ENCODE measurements at places on chromosomes 6 and 20.
A peak's percentile ranks its signal among the peaks of the same experiment; 100 is the strongest.

DNA sequence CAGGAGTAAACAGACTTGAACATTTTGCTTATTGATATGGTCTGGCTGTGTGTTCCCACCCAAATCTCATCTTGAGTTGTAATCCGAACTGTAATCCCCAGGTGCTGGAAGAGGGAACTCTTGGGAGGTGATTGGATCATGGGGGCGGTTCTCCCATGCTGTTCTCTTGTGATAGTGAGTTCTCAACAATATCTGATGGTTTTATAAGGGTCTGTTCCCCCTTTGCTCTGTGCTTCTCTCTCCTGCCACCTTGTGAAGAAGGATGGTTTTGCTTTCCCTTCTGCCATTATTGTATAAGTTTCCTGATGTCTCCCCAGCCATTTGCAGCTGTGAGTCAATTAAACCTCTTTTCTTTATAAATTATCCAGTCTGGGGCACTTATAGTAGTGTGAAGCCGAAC, 40.0 kb downstream of the MYLIP start:
- DNase-seq, result no peak

DNA sequence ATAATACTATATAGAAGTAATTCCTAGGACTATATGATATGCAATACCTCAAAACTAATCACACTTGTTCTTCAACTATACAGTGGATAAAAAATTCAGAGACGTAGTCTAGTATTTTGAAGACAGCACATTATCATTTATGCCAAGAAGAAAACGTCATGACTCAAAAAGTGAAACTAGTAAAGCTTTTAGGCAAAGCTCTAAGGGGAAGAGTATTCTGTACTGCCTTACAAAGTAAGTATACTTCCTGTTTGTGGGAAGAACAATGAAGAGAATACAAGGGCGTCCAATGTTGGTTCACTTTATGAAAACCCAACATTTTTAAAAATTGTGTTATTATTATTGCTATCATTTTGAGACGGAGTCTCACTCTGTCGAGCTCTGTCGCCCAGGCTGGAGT, 27.9 kb downstream of the LOC128125822 start:
- no peak for DNase-seq

GRCh38 chr6:26156105-26156849, 69.0 kb downstream of the HFE start:
- DNase-seq, result no peak

DNA sequence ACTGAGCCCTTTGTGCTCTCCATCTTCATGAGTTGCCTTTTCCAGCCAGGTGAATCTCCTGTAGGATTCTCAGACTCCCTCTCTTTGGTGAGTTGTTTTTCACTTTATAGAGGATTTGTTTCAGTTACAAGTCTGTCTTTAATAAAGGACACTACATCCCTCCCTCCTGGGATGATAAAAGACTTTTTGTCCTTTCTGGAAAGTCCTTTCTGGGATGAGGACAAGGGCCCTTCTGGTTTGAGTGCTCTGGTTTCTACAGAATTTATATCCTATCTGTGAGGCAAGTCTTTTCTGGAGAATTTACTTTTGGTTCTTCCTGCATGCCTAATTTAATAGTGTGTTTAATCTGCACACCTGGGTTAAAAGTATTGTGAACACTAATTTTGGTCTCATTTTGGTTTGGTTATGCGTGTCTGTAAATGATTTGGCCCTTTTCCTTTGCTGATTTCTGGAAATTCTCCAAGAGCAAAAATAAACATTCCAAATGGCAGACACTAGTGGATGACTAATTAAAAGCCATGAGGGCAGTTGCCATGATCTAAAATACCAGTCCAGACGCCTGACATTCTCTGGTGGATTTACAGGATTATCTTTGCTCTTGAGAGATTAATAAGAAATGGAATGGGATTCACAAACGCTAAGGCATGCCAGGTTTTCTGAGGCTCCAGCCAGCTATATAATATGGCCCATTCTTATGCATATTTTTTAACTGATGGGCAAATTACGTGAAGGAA, 44.8 kb downstream of the TCP11 start:
- DNase-seq, result peak; percentile 59

DNA sequence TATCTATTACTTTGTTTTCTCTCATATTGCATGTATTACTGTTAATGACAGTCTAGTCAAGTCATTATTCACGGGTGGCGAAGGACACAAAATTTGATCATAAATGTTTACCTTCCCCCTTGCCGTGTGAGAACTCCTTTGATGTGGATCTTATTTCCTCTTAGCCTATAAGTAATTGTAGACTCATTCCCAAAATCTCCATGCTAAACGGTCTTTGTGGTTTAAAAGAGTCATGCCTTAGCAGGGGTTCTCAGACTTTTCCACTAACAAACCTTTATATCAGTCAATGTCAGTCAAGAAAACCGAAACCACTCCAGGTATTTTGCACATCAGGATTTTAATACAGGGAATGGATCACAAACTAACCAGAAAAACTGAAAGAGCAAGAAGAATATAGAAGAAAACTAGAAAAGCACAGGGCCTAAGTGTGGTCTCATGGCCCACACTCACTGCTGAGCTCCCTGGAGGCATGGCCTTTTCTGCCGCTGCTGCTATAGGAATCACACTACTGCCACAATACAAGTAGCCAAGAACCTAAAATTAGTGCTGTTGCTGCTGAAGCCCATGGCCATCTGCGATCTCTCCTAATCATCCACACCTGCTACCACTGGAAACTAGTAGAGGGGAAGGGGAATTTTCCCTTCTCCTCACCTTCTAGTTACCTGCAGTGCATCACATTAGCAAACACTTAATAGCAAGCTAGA, 186.0 kb upstream of the POU3F2 start:
- DNase-seq, result no peak

DNA sequence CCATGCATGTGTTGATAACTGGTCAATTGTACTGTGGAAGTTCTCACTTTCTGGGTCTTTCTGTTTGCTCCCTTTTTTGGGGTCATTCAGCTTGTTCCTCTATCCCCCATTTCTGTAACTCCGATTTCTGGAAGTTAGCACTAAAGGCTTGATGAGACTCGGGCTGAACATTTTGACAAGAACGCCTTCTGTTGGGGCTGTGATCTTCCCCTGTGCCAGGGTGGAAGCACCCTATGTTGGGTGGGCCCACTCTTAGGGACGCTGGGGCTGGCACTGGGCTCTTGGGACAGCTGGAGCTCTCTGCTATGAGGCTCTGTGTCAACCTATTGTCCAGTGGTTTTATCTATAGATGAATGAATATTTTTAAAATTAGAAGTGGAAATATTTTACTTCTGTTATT, 60.1 kb upstream of the FRMD1 start:
- no peak for DNase-seq

- DNase-seq, result no peak
Observed at GRCh38 chr6:43939281-43940070, 169.5 kb downstream of the VEGFA start.

Data from HFF-Myc (cell line).